ENCODE measurements at places on chromosomes 11 and 22. TPM values are rescaled to one million over a fixed set of nuclear protein-coding genes. Genes with fewer than 3 reads are reported as not detected.
A peak's percentile ranks its signal among the peaks of the same experiment; 100 is the strongest.

FGF4 gene
- not detected for total RNA-seq

DNA sequence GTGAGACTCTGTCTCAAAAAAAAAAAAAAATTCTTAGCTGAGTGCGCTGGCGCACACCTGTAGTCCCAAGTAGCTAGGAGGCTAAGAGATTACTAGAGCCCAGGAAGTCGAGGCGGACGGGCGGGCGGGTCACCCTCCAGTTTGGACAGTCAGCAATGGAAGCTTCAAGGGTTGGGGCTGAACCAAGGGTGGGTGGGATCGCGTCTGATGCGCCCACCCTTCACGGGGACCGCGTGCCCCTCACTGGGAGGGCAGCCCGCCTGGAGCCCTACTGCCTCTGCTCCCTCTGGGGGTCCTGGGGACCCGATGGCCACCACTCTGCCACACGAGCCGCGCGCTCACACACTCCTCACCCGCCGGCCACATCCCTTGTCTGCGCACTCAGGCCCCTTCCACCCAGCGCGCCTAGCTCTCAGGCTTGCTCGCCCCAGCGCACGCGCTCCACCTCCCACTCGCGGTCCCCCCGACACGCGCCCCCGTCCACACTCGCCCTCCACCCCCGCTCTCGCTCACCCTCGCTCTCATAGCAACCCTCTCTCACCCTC lies 494 bp downstream of the CHID1 start:
- peak overlapping the region; percentile 90 for H3K27ac ChIP-seq
- no peaks in the 10 kb centered on the region for H3K36me3 ChIP-seq
- no peaks in the 10 kb centered on the region for H3K4me1 ChIP-seq
- peak overlapping the region; percentile 85 for H3K4me3 ChIP-seq

DNA sequence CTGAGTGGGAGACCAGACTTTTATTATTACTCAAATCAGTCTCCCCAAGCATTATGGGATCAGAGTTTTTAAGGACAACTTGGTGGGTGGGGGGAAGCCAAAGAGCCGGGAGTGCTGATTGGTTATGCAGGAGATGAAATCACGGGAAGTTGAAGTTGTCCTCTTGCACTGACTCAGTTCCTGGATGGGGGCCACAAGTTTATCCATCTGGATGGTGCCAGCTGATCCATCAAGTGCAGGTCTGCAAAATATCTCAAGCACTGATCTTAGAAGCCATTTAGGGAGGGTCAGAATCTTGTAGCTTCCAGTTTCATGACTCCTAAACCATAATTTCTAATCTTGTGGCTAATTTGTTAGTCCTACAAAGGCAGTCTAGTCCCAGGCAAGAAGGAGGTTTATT lies 53.5 kb upstream of the LMO1 start:
- H3K4me1 ChIP-seq, result no peaks in the 10 kb centered on the region
- H3K36me3 ChIP-seq, result no peaks in the 10 kb centered on the region

DNA sequence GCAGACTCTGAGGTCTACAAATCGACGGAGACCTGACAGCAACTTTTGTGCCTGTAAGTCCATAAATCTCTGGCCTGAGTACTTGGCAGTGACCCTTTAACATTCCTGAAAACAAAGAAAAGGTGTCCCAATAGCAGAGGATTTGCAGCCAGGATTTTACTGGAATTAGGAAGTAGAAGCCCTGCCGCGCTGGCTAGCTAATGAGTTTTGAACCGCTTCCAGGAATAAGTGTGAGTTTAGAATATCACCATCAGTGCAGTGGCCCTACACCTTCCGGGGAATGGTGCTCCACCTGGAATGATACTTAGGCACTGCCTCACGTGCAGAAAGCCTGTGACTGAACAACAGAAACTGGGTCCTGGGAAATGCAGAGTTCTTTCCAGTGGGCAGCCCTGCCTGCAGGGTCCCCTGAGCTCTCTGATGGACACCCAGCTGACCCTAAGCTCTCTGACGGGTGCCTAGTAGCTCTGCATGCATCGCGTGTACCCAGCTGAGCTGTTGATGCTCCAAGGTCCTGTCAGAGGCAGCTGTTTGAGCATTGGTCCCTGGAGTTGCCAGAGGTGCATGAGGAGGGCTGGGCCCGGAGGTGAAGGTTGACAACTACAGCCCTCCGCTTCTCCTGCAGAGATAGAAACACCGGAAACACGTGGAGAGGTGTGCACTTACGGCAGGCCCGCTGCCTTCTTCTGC lies 380.9 kb downstream of the TBC1D22A start:
- H3K4me3 ChIP-seq, result no peak overlapping the region
- no peak for DNase-seq
- H3K27me3 ChIP-seq, result no peaks in the 10 kb centered on the region
- H3K36me3 ChIP-seq, result no peaks in the 10 kb centered on the region
- no peaks in the 10 kb centered on the region for H3K4me1 ChIP-seq

- peak; percentile 94 for DNase-seq
- H3K27ac ChIP-seq, result peak overlapping the region; percentile 95
- H3K36me3 ChIP-seq, result no peaks in the 10 kb centered on the region
- H3K27me3 ChIP-seq, result no peaks in the 10 kb centered on the region
- H3K4me1 ChIP-seq, result peaks cover 28% of the 10 kb centered on the region
Observed at GRCh38 chr11:61922539-61922938, 5.2 kb upstream of the RAB3IL1 start.

DNA sequence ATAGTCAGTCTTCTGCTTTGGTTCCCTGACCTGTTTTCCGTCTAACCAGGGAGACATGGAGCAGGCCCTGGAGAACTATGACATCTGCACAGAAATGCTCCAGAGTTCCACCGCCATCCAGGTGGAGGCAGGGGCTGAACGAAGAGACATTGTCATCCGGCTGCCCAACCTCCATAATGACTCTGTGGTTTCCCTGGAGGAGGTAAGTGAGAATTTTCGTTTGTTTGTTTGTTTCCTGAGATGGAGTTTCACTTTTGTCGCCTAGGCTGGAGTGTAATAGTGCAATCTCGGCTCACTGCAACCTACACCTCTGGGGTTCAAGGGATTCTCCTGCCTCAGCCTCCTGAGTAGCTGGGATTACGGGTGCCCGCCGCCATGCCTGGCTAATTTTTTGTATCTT lies 52.9 kb downstream of the CABIN1 start:
- H3K36me3 ChIP-seq, result no peaks in the 10 kb centered on the region
- no peak overlapping the region for H3K27ac ChIP-seq
- H3K27me3 ChIP-seq, result no peaks in the 10 kb centered on the region
- no peak for DNase-seq
- H3K4me1 ChIP-seq, result no peaks in the 10 kb centered on the region

GRCh38 chr11:32658639-32659406 lies 75.2 kb downstream of the EIF3M start:
- no peak for DNase-seq
- H3K4me3 ChIP-seq, result no peak overlapping the region
- H3K27ac ChIP-seq, result no peak overlapping the region
- H3K36me3 ChIP-seq, result no peaks in the 10 kb centered on the region

DNA sequence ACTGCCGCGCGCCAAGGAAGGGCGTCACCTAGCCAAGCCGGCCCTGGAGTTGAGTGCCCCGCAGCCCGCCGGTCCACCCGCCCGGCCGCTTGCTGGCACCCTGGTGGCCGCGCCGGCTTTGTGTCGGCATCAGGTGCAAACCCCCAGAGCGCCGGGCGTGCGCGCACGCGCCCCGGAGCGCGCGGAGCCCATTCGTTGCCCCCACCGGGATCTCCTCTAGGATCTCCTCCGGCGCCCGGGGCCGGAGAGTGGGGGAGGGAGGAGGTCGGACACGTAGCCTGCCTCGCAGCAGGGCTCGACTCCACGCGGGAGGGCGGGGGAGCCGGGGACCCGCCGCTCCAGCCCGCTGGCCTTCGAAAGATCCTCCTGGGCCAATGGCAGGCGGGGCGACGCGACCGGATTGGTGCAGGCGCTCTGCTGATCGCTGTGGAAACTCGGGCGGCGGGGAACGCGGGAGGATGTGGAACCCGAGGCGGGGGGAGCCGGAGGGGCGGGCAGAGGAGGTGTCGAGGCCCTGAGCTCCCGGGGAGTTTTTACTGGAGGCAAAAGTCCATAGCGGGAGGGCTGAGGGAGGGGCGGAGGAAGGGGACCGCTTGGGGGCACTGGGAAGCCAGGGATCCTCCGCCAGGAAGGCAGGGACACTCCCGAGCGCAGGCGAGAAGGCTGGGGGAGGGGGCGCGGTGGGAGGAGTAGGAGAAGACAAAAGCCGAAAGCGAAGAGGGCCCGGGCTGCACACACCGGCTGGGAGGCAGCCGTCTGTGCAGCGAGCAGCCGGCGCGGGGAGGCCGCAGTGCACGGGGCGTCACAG lies at the start of gene FADS2:
Gene FADS2 (plus strand): TSS at position 730 of the 808 bp plus-strand sequence. CDS start 91 bp downstream, outside the sequence.
- H3K27me3 ChIP-seq, result no peaks in the 10 kb centered on the region
- H3K36me3 ChIP-seq, result no peaks in the 10 kb centered on the region
- H3K27ac ChIP-seq, result peak within 1 kb of the TSS; percentile 83
- DNase-seq, result peak; percentile 95
- H3K4me3 ChIP-seq, result peak within 1 kb of the TSS; percentile 67

- no peaks in the 10 kb centered on the region for H3K4me1 ChIP-seq
- H3K4me3 ChIP-seq, result no peak overlapping the region
- no peaks in the 10 kb centered on the region for H3K36me3 ChIP-seq
- H3K27ac ChIP-seq, result no peak overlapping the region
- H3K27me3 ChIP-seq, result no peaks in the 10 kb centered on the region
Observed at GRCh38 chr11:105179542-105180278, 40.1 kb upstream of the CARD18 start.

OR52E8 gene
- total RNA-seq, result not detected

DNA sequence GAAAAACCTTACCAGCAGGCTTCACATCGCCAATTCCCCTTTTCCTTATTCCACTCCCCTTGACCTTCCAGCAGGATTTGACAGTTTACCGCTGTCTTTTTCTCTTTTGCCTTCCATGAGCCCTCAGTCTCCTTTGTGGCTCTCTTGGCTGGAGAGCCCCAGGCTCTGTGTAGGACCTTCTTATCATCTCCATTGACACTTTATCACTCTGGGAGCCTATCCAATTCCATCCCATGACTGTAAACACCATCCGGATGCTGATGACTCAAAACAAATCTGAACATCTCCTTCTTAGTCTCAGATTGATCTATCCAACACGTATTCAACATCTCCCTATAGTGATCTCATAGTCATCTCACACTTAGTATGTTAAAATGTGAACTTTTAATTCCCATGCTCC lies 36.0 kb downstream of the HTR3A start:
- no peaks in the 10 kb centered on the region for H3K27me3 ChIP-seq
- no peak overlapping the region for H3K27ac ChIP-seq
- H3K36me3 ChIP-seq, result no peaks in the 10 kb centered on the region
- H3K4me1 ChIP-seq, result no peaks in the 10 kb centered on the region

RAG2 gene
- not detected for total RNA-seq

FOSL1 gene
- 3.9 TPM for total RNA-seq

LINC01488 gene
- not detected for total RNA-seq

DNA sequence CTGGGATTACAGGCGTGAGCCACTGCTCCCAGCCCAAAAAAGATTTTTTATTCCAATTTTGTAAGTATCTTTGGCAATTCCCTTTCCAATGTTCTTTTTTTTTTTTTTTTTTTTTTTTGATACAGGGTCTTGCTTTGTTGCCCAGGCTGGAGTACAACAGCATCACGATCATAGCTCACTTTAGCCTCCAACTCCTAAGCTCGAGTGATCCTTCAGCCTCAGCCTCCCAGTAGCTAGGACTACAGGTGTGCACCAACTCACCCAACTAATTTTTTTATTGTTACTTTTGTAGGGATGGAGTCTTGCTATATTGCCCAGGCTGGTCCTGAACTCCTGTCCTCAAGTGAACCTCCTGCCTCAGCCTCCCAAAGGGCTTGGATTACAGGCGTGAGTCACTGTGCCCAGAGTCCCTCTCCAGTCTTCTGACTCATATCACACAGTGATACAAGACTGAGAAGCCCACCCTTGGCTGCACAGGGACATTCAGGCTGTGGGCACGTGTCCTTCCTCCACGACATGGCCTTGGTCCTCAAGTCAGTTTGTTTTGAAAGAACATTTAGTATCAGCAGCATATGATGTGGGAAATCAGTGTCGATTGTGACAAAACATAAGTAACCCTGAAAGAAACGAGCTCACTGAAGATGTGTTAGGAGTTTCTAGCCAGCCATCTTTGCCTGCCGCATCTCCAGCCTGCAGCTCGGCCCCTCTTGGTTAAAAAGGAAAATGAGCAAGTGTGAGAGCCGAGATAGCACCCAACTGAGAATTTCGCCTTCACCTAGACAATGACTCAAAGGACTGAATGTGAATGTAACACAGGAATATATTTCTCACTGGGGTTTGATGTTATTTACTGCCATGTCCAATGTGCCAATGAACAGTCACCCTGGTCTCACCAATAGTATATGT lies 175.5 kb downstream of the MN1 start:
- no peak overlapping the region for H3K27ac ChIP-seq
- H3K36me3 ChIP-seq, result no peaks in the 10 kb centered on the region
- no peak overlapping the region for H3K4me3 ChIP-seq
- no peak for DNase-seq
- H3K4me1 ChIP-seq, result no peaks in the 10 kb centered on the region
- H3K27me3 ChIP-seq, result no peaks in the 10 kb centered on the region

Data from uterus (tissue), 4 donors.